ENCODE measurements at places on chromosomes 1 and 21.
A peak's percentile ranks its signal among the peaks of the same experiment; 100 is the strongest.

DNA sequence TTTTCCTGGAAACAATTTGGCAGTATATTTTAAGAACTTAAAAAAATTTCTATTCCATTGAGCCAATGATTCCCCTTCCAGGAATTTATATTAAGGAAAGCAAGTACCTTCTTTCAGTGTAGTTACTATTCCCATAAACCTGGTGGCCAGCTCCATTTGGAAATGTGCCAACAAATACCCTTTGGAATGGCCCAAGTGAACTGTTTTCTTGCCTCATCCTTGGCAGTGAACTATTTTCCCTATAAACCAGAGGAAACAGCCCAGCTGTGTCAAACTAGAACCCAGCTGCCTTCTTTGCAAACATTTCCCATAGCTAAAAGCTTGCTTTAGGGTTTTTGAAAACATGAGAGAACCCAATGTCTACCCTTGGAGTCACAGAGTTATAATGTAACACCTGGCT lies 496.9 kb downstream of the NEGR1 start:
- DNase-seq = no peak

GRCh38 chr1:197928849-197929336 lies 11.7 kb downstream of the LHX9 start:
- DNase-seq = no peak

- no peak for DNase-seq
These were observed 336.5 kb downstream of the RRAGC start for GRCh38 chr1:38522915-38523567.

GRCh38 chr1:117802531-117803257 lies 126.7 kb downstream of the GDAP2 start:
- DNase-seq = no peak

- DNase-seq = peak; percentile 96
These were observed 9.4 kb downstream of the TPM3 start for GRCh38 chr1:154182344-154183045.

- DNase-seq = no peak
These were observed 24.0 kb upstream of the SAMD13 start for GRCh38 chr1:84277343-84278059.

- no peak for DNase-seq
These were observed 29.9 kb upstream of the HJV start for GRCh38 chr1:146051452-146051851.

- DNase-seq = no peak
These were observed 1.1 kb downstream of the CHML start for GRCh38 chr1:241638909-241639622.

DNA sequence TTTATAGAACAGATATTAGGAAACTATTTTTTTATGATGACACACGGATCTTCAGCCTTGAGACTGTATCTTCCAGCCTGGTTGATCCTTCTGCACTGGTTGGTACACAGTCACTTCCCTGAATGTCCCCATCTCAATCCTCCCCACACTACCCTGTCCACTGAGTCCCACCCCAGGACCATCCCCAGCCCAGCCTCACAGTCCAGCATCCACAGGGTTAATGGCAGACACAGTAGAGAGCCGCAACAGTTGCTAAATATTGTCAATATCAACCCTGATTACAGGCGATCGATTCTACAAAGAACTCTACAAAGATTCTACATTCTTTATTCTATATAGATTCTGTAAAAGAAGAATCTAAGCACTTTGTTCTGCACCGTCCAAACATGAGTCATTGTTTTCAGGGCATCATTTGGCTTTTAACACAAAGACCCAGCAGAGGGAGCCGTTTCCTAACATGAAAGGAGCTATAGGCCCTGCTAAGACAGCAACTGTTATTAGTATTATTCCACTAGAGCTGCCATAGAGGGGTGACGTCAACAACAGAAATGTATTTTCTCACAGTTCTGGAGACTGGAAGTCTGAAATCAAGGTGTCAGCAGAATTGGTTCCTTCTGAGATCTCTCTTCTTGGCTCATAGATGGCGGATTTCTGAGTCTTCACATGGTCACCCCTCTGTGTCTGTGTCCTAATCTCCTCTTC lies 30.1 kb upstream of the IFNAR2 start:
- DNase-seq = peak; percentile 81

DNA sequence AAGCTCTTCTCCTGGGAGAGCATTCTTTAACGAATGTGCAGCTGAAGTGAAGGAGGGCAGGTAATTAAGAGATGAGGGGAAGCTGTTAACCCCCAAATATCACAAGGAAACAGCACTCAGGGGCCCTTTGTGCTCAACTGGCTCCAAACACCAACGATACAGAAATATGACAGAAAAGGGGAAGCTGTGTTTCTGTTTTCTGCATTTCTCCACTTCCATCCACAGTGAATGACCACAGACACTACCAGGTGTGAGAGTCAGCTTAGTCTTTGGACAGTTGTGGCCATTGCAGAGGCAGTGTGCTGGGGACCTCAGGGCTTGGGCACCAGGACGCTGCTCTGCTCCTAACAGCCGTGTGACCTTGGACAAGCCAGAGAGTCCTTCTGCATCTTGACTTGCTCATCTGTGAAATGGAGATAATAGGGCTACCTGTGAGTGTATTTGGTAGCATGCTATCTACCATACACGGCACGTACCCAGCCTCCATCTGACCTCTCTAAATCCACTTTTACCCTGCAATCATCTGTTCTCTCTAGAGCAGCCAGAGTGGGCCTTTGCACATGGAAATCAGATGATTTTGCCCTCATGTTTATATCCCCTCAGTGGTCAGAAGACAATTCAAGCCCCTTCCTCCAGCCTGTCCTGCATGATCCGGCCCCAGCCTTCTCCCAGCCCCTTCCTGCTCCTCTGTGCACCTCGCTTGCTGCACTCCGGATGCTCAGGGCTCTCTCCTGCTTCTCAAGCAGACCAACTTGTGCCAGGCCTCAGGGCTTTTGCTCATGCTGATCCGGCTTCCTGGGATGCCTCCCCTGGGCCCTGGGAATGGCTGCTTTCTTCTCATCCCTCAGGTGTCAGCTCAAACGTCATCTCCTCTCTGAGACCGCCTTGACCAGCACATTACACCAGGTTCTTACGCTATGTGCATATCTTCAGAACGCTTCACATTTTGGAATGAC lies 4.7 kb upstream of the TINAGL1 start:
- DNase-seq = no peak

DNA sequence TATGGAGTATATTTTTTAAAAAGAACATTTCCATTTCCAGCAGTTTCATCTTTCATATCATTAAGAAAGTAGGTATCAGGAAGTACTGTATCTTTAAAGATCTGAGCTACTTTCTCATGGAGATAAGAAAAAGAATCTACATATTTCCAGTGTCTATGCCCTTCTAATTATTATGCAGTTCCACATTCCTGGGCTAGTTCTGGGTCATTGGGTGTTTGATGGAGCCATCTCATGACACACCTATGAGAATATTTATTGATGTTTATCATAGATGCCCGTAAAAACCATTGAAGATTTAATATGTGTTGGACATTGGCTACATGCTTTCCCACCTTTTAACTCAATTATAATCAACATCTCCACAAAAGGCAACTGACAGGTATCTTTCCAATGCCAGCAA lies 21.0 kb downstream of the LCE4A start:
- no peak for DNase-seq

DNA sequence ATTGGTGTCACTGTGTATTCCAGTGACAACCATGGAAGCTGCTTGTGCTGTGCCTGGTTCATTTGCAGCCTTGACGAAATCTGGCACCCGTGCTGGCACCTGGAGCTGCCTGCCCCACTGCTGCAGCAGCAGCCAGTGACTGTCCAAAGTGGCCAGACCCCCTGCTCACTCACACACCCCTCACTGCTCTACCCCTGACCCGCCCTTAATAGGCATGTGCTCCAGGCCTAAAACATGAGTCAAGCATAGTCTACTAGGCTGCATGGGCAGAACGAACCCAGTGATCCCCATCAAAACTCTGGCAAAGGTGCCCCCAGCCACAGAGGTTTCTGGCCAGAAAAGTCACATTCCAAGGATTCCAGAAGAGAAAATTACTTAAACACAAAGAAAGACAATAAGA lies 7.7 kb downstream of the PRAMEF1 start:
- no peak for DNase-seq

GRCh38 chr1:170618421-170618820 lies 45.5 kb upstream of the PRRX1 start:
- no peak for DNase-seq

GRCh38 chr1:77652268-77652667 lies 30.2 kb downstream of the ZZZ3 start:
- no peak for DNase-seq

DNA sequence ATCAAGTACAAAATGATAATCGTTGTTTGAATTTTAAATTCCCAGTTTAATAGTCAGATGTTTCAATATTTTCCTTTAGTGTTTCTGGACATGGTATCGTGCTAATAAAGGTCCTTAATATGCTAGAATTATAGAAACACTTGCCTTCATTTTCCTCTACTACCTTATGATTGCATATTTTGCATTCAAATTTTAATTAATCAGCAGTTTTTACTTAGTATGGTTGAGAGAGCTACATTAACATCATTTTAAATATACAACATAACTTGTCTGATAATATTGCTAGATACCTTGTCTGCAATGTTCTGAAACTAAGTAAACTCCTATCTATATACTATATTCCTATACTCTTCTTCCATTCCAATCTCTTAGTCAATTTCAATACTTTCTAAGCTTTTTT lies 66.3 kb downstream of the USH2A start:
- DNase-seq = no peak

DNA sequence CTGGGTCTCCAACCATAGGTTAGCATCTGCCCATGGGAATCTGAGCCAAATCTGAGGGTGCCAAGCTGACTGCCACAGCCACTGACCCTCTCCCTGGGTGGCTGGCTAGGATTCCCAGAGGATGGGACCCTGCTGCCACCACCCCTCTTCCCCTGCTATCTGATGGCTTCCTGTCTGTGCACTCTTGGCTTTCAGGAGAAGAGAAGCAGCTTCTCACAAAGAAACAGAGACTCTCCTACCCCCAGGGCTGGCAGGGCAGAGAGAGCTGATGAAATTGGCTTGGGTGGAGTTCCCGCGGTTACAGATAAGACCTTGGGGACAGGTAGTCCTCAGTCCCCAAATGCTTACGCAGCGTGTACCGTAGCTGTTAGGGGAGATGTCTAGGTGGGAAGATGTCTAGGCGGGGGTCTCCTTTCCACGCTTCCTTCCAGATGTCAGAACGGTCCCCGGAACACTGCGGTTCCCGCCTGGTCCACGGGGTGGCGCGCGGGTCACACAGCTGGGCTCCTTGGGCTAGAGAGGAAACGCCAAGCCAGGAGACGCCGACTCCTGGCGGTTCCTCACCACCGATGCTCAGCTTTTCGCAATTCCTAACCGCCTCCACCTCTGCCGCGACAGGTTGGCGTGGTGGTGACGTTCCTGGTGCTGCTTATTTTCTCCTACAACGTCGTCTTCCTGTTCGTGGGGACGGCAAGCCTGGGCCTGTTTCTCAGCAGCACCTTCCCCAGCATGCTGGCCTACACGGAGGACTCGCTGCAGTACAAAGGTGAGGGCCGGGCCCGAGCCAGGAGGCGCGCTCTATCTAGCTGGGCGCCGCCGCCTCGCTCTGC lies 40.1 kb downstream of the ELK4 start:
- peak; percentile 70 for DNase-seq

DNA sequence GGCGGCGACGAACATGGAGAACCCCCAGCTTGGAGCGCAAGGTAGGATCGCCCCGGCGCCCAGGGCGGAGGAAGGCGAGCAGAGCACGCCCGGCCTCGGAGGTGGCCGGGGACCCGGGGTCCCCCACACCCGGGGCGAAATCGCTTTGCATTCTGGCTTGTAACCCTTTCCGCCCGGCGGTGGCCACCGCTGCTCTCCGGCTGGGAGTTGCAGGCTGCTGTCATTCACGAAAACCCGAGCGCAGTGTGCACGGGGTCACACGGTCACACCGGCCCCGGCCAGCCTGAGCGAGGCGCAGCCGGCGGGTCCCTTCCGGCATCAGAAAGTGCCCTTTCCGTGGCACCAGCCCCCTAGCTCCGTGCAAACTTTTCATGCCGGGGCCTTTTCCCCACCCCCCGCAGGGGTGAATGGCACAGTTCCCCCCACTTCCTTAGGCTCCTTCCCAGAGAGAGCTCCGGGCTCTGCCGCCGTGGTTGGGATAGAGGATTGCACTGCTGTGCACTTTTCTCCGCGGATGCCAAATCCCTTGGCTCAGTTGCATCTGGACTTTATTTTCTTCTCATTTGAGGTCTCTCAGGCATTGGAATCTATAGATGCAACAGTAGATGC lies 802 bp downstream of the KAZN start:
- no peak for DNase-seq

DNA sequence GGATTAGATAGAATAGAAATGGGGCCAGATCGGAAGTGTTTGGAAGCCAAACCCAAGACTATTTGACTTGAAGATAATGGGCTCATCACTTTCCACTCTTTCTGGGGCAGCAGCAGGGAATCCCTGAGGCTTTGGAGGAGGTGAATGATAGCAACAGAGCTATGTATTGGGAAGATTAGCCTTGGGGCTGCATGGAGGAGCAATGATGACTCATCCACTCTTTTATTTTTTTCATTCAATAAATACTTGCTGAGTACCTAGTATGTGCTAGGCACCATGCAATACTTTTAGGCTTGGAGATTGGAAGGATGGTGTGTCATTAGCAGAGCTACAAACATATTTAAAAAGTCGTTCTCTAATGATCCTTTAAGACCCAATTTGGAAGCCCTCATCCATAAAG lies 166.9 kb upstream of the FOXD3 start:
- DNase-seq = no peak

GRCh38 chr1:230878591-230878990 lies 10.3 kb upstream of the C1orf198 start:
- no peak for DNase-seq

DNA sequence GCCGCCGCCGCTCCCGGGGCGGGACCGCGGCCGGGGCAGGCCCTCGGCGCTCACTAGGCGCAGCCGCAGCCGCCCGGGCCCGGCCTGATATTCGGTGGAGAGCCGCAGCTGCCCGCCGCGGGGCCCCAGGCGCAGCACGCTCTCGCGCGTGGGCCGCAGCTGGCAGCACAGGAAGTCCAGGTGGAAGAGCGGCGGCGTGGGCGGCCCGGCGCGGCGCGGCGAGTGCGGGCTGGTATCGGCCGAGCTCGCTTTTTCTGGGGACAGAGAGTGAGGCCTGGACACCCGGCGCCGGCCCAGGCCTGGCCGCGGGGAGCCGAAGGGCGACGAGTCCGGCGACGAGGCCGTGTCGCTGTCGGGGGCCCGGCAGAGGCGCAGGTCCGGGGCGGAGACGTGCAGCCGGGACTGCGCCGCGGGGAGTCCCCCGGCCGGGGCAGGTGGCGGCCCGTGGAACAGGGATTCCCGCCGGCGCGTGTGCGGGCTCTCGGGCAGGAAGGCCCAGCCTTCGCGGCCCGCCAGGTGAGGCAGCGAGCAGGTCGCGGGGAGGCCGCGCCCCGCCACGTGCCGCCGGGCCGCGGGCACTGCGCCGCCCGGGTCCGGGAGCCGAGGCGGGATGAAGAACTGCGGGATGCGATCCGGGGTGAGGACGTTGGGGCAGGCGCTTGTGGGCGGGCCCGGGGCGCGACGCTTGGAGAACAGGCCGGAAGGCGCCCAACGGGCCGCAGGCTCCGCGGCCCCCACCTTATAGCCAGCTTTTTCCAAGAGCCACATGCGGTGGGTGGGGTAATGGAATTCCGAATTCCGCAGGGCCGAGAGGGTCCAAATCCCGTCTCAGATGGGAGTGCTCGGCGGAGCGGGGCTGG lies 1.2 kb downstream of the C2CD4D start:
- no peak for DNase-seq
